ENCODE measurements at places on chromosomes 7 and 10.

- DNase-seq, result no peak
Observed at GRCh38 chr7:27515933-27516332, 146.8 kb downstream of the HIBADH start.

- no peak for DNase-seq
Observed at GRCh38 chr10:100977436-100977835, 8.1 kb downstream of the SEMA4G start.

DNA sequence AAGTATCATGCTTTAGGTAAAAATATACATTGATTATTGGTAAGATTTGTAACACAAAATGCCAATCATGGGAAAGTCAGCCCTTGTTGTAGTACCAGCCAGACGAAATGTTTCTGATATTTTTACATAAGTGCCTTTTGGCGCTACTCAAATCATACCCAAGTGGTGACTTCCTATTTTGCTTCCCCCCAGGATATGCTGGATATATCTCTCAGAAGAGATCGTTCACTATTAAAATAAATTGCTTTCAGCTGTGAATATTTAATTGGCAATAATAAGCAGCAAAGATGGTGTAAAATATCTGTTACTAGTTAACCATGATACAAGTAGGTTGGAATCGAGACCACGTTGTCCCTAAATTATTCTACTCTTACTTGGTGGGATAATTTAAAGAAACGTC is 909.2 kb upstream of the LRRN3 start:
- DNase-seq, result no peak

- no peak for DNase-seq
Observed at GRCh38 chr10:47247148-47248059, 52.6 kb upstream of the GDF10 start.

DNA sequence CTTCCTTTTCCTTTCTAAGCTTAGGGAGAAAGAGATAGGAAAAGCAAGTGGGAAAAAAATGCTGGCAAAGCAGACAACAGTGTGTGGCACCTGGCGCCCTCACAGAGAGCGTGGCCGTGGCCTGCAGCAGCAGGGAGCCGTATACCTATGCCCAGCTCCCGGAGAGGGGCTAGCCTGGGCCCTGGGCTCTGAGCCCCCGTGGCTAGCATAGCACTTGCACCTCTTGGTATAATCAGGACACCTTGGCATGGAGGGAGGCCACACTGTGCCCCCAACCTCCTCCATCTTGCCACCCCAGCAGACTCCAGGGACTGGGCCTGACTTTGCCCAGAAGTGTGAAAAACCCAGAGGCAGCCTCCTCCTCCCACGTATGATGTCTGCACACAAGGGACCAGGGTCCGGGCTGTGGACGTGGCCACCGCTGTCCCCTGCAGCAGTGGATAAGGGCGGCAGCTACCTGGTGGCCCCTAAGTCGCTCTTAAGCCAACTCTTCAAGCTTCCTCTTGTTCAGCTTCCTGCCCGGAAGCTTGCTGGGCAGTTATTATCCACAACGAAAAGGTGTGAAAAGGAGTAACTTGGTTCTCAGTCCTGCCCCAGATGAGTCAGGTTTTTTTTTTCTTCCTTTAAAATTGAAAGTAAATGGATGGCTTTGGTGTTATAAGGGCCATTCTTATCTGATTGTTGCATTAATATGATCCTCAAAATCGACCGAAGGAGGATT is 249.1 kb upstream of the PITRM1 start:
- DNase-seq, result no peak

GRCh38 chr7:100019908-100020307 is 4.5 kb downstream of the ZKSCAN1 start:
- no peak for DNase-seq

Measured in GM12891 (cell line).